ENCODE measurements at places on chromosomes 1 and 21.

GRCh38 chr1:7346600-7347570, 424.2 kb upstream of the VAMP3 start:
- DNase-seq = no peak

DNA sequence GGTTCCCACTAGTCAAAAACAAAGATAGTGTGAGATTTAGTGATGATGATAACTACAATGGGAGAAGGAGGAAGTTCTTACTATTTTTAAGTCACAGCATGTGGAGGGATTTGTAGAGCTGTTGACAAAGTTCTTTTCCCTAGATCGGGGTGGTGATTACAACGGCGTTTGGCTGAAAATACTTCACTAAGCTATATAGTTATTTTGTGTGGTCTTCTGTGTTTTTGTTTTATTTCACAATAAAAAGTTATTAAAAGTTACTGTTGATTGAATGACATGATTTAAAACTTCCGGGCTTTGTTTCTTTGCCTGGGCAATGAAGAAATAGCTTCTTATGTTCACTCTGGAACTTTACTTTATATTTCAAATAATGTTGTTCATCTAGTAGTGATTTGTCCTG, 47.3 kb upstream of the SSX2IP start:
- no peak for DNase-seq

- no peak for DNase-seq
Observed at GRCh38 chr1:24058671-24059455, 53.1 kb downstream of the MYOM3 start.

- DNase-seq = no peak
Observed at GRCh38 chr1:92365378-92366039, 66.7 kb downstream of the RPAP2 start.

DNA sequence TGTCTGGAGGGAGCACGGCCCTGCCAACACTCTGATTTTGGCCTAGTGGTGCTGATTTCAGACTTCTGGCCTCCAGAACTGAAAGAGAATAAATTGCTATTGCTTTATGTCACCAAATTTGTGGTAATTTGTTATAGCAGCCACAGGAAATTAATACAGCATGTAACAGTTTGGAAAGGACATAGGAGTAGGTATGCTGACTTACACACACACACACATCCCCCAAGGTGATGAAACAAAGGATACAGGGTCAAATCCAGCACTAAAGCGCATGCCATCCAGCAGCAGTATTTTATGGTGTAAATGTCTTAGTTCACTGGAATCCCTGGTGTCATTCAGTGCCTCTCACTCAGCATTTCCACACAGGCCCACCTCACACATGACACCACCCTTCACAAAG, 72.2 kb upstream of the MAN1A2 start:
- DNase-seq = no peak

DNA sequence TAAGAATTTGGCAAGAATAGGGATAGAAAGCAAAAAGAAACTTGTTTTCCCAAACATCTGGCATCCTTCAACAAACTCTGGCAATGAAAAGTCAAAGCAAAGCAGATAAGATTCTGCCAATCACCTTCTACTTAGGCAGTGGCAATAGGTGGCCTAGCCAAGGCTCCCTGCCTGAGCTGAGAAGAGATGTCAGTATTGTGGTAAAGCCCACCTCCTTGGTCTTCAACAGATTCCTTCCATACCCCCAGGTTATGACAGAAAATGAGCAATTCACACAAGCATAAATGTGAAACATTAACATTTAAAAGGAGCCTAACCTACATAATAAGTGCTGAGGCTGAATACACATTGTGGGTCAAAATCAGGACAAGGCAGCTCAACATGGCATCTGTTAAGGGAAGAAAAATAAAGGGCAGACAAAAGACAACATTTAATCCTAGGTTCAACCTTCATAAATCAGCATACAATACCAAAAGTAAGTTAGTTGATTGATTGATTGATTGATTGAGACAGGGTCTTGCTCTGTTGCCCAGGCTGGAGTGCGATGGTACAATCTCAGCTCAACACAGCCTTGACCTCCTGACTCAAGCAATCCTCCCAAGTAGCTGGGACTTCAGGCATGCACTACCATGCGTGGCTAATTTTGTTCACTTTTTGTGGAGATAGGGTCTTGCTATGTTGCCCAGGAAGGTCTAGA, 123.1 kb downstream of the AKT3 start:
- DNase-seq = no peak

GRCh38 chr1:7221826-7222694, 436.8 kb downstream of the CAMTA1 start:
- no peak for DNase-seq

DNA sequence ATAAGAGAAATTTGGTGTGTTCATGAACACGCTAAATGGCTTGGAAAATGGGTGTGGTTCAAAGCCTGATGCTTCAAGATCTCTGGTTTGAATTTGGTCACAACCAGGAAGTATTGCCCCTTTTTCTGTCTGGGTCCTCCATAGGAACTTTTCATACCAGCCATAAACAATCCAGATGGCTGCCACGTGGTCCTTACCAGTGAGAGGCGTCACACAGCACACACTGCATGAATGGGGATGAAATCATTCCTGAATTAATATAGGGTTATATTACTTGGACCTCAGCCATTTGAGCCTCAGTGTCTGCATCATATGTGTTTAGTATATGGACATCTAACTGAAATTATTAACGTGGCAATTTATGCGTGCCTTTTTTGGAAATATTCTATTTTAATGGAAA, 64.0 kb downstream of the PRRX1 start:
- DNase-seq = no peak

DNA sequence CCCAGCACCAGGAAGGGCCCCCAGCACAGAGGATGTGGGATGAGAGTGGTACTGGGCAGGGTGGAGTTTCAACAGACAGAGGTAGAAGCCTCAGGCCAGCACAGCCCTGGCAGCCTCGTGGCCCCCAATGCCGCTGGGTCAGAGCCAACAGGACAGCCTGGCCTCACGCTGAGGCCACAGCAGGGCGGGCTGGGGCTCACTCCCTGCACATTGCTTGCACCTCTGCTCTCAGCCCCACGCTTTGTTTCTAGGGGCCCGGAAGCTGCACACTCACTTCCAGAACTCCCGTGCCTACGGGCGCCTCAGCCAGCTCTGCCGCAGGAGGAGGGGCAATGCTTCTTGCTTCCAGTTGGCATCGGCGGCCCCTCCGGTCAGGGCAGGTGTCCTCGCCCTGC, 72.9 kb downstream of the SIK1 start:
- DNase-seq = no peak

DNA sequence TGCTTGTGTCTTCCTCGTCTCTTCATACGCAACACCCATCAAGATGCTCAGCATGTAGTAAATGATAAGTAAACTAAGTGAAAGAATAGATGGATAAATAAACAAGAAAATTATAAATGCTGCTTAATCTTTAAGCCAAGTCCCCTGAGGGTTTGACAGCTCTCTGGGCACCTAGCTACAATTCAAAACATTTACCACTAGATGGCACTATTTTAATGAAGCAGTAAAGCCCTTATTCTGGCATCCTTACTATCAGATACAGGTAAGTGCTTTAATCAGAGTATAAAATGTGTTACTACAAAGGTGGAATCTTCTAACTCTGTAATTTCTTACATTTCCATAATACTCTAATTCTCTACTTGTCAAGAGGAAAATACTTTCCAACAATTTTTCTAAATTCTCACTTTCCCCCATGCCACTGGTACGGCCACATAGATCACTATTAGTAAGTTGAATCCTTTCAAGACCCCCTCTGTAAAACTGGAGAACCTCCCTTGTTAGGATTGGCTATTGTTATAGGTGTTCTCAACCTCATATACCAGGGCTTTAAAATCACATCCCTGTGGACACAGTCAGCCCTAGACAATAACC, 137.8 kb downstream of the BARHL2 start:
- DNase-seq = no peak

DNA sequence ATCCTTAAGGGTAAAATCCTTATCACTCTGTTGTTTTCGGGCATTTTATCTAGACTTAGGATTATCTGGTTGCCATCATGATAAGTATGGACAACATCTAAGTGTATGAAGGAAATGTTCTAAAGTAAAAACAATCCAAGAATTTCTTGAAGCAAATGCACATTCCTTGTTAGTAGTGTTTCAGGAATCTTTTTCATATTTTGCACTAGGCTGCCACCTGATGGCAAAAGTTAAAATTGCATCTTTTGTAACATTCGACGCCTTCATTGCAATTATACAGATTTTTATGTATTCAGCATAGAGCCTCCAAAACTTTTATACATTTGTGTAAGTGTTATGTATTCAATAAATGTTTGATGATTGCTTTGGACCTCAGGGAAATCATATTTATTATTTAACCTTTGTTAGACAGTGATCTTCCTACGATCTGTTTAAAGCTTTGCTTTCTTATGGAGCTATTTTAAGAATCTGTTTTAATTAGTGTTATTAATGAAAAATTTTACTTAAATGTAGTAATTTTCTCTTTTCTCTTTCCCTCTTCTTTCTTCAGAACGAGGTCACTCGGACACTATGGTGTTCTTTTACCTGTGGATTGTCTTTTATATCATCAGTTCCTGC, 49.4 kb upstream of the KIAA1614 start:
- DNase-seq = no peak

- DNase-seq = no peak
Observed at GRCh38 chr1:89723863-89724262, 90.9 kb downstream of the LRRC8C start.

DNA sequence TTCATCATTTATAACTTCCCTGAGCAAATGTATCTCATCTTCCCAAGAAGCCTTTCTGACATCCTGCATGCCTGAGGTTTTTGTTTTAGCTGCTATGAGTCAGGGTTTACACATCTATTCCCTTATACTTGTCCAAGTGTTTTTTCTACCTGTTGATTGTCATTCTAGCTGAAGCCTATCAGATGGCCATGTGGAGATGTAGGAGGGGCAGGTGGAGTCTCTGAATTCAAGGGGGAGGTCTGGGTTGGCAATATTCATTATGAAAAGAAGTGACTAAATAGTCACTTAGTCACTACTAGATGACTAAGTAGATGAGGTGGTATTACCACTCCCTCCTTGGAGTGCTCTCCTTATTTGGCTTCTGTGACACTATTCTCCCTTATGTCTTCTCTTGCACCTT, 52.4 kb downstream of the XCL1 start:
- DNase-seq = no peak

GRCh38 chr1:114314098-114314497, 160.4 kb upstream of the SYT6 start:
- DNase-seq = no peak

DNA sequence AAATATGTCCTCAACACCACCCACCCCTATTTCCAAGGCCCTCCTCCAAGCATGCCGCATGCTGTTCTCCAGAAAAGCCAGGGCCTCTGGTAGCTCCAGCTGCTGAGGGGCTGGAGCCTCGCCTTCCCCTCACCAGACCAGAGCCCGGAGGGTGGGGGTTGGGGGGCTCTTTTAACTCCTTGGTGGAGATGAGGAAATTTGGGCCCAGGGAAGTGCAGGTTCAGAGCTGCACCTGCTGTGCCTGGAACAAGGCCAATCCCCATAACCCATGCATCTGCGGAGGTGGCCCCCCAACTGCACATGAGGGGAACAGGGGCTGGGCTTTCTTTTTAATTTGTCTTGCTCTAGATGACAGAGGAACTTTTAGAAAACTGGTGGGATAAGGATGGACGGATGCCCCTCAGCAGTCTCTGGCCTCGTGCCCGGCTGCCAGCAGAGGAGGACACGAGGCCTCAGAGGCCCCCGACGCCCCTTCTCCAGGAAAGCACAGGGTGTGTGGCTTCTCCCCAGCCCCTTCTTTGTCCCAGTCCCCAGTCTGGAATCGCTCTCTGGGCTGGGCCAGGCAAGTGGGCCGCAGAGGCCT, 550 bp upstream of the SELENON start:
- no peak for DNase-seq

GRCh38 chr1:89279011-89279466, 6.4 kb upstream of the GBP5 start:
- no peak for DNase-seq

DNA sequence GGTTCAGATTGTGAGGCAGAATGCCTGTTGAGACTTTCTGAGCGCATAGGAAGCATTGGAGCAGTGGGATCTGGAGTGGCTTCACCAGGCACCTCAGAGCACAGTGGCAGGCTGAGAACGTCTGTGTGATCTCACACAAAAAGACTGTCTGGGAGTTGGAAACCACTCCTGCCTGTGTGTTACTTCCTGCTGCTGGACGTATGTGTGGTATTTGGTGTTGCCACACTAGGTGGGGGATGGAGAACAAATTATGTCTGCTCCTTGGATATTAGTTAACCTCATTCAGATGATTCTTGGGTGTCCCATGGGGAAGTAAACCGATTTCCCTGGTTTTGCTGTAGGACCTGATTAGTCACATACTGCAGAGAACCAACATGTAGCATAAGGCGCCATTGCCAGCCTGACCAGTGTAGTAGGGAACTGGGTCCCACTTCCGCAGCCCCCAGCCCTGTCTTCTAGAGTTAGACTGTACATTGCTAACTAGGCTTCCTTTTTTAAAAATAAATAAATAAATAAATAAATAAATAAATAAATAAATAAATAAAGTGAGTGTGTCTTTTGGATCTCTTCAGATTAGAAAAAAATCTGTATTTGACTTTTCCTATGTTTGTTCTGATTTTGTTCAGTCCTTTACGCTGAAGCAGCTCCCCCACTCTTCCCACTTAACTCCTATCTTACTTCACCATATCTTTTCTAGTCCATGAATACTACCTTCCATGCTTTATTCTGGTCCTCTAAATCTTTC, 26.9 kb downstream of the UCK2 start:
- no peak for DNase-seq

- no peak for DNase-seq
Observed at GRCh38 chr1:8216005-8216404, 101.9 kb upstream of the SLC45A1 start.

DNA sequence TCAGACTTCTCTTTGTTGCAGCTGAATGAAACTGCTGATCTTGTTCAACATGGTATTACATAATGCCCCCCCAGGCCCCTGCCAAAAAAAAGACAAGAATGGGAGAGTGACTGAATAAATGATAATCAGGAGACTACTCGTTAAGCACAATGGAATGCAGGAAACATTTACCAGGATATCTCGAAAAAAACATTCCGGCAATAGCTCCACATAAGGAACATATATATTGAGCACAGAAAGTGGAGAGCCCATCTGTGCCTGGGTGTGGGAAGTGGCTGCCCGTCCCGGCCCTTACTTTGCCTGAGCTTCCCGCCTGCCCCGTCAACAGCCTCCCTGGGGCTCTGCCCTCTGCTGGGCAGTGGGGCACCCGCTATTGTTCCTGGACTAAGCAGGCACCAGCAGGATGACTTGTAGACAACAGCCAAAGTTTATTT, 13.3 kb downstream of the TRIM11 start:
- no peak for DNase-seq
